ENCODE measurements at places on chromosomes 11 and 22.

- DNase-seq, result peak; percentile 84
Observed at GRCh38 chr11:117814766-117815261, 9.7 kb downstream of the FXYD2 start.

DNA sequence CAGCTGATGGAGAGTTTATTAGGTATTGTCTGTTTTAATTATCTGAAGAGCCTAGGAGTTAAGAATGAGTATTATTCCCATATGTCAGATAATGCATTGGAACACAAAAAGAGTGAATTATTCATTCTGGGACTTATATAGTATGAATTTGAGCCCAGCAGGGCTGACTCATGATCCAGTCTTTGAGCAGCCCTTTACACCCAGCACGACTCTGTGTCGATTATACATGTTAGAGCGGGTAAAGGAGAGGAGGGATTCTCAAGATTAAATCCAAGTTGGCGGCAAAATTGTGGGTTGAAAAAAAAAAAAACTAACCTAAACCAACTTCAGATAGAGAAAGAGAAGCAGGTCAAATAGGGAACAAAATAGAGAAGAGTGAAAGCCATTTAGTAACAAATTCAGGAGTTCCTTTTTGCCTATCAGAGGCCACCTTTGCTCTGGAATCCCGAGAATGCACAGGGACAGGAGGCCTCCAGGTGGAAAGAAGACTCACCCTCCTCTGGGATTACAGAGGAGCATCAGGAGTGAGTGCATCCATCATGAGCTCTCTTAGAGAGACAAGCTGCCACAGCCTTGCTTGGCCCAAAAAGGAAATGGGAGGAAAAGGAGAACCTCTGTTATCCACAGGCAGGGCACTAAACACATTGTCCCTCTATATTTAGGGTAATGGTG, 3.1 kb downstream of the MRGPRX1 start:
- DNase-seq, result no peak

- DNase-seq, result no peak
Observed at GRCh38 chr22:43880541-43880991, 11.2 kb downstream of the PNPLA5 start.

DNA sequence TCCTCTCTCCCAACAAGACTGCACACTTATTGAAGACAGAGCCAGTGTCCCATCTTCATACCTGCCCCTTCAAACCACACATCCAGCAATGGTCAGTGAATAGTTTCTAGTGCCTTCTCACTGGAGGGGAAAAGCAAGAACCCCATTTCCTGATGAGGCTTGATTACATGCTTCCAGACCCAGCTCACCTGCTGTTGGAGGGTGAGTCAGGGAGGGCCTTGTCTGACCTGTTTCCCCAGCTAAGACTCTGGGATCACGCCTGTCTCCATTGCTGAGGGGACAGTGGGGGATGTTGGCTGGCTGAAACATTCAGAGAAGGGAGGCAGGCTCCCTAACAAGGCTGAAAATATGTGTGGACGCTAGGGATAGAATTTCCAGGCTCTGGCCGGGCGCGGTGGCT, 27.5 kb upstream of the ZDHHC13 start:
- no peak for DNase-seq

DNA sequence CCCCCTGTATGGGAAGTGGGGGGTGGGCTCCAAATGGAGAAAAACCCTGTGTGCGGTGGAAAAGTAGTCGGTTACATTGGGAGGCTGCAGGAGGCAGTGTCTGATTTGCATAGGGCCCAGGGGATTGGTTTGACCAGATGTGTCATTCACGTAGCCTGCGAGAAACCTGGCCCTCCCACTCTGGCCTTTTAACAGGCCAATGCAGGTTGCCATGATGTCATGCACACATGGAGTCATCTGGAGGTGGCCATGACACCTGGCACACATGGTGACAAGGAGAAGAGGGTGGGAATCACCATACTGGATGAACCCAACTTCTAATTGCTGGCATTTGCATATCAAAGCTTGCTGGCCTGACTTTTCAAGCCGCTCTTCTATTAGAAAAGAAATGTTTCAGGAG, 50.6 kb downstream of the FAM181B start:
- DNase-seq, result no peak

DNA sequence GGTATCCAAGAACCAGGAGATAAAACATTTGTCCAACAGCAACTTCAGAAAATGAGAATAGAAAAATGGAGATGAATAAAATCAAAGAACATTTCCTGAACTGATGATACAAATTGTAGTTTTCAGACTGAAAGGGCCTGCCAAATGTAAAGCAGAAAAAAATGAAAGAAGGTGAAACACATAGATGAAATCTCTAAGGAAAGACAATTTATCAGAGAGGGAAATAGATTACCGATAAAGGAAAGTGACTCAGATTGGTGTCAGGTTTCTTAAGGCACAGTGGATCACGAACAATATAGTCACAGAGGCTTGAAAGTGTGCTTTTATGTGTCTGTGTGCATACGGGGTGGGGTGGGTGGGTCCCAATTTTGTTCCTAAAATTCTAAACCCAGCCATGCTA, 4.1 kb upstream of the STT3A start:
- no peak for DNase-seq

DNA sequence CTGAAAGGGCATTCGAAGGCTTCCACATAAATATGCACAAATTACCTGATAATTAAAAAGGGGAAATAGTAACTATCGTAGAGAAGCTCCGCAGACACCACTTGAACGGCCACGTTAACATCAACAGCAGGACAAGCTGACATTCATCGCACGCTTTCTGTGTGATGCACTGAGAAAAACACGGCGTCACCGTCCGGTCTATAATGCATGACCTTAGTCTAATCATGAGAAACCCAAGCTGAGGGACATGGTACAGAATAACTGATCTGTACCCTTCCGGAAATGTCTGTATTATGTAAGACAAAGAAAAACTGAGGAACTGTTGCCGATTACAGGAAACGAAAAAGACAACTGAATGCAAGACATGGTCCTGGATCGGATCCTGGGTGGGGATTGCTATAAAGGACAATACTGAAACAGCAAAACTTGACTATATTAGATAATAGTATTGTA, 678 bp upstream of the RANGAP1 start:
- peak; percentile 46 for DNase-seq

DNA sequence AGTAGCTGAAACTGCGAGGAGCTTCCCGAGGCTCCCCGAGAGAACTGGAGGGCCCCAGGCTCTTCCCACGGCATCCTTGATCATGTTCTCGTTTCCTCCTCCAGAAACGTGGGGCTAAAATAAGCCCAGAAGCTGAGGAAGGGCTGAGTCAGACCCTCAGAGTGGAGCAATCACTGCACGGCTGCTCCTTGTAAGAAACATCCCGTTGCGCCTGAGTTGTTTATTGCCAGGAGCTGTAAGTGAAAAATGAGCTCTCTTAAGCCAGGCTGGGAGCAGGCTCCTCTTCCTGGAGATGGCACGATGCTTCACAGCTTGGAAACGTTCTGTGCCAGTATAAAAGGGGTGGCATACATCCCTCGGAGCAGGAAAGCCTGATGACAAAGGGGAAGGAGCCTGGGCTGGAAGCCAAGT, 47.3 kb upstream of the SYN3 start:
- DNase-seq, result no peak

DNA sequence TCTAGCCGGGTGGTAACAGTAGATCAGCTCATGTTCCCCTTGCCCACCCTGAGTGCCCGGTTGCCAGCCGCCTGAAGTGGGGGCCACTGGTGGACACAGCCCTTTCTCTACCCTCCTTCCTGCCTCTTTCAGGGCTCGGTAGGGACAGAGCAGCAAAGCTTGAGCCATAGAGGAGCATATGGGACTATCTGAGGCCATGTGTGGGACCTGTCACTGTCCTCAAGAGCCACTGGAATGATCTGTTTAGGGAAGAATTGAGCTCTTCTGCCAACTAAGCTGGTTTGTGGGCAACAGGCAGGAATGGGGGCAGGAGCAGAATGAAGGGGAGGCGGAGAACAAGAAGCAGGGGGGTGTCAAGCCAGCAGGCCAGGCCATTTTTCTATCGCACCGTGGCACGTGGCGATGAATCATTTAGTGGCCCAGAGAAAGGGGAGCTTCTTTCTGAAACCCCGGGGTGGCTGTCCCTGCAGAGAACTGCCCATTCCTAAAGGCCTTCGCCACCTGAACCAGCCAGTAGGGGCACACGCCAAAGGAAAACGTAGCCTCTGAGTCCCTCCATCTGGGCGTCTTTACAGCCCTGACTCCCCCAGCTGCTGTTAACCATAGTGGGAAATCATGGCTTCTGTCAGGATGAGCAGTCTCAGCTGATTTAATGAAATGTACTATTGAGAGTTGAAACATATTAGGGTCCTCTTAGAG, 8.8 kb downstream of the ASPHD2 start:
- DNase-seq, result no peak

- no peak for DNase-seq
Observed at GRCh38 chr11:16925561-16926065, 88.6 kb downstream of the PLEKHA7 start.

GRCh38 chr22:30029512-30029911, 50.8 kb upstream of the HORMAD2 start:
- no peak for DNase-seq

- DNase-seq, result no peak
Observed at GRCh38 chr11:57571606-57572005, 4.1 kb upstream of the UBE2L6 start.

- DNase-seq, result no peak
Observed at GRCh38 chr11:68311160-68312116, 953 bp upstream of the LRP5 start.

DNA sequence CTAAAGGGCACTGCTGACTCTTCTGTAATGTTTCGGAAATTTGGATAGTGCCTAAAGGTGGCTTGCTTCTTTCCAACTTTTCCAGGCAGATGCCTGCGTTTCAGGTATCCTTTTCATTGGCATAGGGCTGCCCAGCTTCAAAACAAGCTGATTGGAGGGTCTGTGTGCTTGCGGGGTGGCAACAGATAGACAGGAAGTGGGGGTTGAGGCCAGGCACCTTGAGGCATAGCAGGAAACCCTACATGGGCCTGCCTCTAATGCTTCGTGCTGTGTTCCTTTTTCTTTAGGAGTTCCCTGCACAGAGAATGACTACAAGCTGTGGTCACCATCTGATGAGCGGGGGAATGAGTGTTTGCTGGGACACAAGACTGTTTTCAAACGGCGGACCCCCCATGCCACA, 92.2 kb upstream of the SORL1-AS1 start:
- no peak for DNase-seq

- no peak for DNase-seq
Observed at GRCh38 chr22:36988075-36988832, 31.0 kb downstream of the TST start.

DNA sequence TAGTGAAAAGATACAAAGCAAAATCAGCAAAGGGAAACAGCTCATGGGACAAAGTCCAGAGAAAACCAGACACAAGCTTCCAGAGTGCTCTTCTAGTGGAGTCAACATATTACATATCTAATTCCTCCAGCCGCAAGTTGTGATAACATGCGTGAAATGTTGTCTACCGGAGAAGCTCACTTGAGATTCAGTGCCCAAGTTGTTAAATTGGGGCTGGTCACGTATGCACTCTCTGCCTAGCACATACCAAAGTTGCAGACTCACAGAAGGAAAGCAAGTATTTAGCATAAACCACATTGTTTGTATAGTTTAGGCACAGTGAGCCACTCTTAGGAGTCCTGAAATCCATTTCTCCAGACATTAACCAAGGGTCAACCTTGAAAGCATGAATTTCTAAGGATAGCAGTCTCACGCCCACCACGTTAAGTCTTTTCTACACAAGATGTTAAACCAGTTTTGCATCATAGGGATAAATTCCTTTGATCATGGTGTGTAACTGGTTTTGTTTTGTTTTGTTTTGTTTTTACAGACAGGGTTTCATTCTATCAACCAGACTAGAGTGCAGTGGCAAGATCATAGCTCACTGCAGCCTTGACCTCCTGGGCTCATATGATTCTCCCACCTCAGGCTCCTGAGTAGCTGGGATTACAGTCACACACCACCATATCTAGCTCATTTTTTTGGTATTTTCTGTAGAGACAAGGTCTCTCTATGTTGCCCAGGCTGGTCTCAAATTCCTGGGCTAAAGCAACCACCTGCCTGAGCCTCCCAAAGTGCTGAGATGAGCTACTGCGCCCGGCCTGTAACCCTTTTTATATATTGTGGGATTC, 39.5 kb upstream of the EP300 start:
- no peak for DNase-seq

GRCh38 chr11:27293515-27294417, 69.2 kb downstream of the CCDC34 start:
- DNase-seq, result no peak

DNA sequence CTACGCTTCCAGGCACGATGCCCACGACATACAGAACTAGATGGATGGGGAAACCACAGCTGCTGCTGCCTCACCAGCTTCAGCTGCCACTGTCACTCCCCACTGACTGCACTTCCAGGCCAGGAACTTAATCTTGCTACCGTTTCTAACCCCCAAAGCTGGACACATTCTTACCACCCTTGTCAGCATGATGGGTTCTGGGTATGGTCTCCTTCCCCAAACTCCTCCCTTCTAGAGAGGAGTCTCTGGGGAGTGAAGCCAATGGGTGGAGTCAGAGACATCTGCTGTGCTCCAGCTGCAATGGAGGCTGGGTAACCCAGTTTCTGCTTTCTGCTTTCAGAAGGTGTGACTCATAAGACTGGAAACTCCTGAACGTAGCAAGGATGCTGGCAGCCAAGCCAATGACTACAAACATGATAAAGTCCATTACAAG, 87.0 kb upstream of the THY1 start:
- DNase-seq, result no peak

DNA sequence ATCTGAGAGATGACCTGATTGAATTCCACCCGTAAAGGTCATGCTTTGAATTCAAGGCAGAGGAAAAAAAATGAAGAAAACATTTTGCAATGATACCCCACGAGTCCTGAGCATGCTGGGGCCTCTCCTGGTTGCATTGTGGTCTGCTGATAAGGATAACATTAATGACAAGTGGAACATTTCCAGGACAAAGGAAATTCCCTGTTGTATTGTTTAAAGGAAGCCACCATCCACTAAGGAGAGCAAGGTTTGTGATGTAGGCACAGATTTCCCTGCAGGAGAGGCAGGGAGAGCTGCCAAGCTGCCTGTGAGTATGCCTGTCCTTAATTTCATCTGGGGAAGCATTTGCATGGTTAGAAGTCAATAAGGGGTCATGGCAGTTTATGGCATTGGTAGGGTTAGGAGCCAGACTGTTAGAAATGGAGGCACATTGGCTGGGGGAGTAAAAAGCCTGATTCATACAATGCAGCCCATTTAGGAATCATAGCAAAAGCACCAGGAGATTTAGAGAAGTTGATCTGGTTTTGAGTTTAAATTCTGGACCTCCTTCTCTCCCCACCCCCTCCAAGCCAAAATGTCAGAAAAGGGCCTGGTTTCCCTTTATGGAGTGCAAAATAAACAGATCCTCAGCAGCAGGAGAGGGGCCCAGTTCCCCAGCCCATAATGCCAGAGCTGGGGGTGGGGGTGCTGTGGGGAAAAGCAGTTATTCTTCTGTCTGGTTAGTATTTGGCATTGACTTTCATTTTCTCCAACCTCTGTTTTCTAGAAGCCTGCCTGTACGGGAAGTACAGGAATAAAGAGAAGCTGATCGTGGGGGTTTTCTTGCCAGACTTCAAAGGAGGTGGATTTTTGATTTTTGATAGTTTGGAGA, 22.1 kb downstream of the FLI1 start:
- no peak for DNase-seq

- DNase-seq, result no peak
Observed at GRCh38 chr11:40688369-40688768, 771.1 kb downstream of the LRRC4C start.

Measured in central memory CD8-positive, alpha-beta T cell (primary cell).